ENCODE measurements at places on chromosomes 7 and 10. TPM values are rescaled to one million over a fixed set of nuclear protein-coding genes. Genes with fewer than 3 reads are reported as not detected.

SPDYE9 gene
- not detected for total RNA-seq

- no peak overlapping the region for H3K27ac ChIP-seq
- H3K27me3 ChIP-seq, result no peaks in the 10 kb centered on the region
- H3K4me3 ChIP-seq, result no peak overlapping the region
- H3K36me3 ChIP-seq, result no peaks in the 10 kb centered on the region
- H3K4me1 ChIP-seq, result peaks cover 71% of the 10 kb centered on the region
Observed at GRCh38 chr10:22685926-22686325, 28.5 kb downstream of the PIP4K2A start.

DNA sequence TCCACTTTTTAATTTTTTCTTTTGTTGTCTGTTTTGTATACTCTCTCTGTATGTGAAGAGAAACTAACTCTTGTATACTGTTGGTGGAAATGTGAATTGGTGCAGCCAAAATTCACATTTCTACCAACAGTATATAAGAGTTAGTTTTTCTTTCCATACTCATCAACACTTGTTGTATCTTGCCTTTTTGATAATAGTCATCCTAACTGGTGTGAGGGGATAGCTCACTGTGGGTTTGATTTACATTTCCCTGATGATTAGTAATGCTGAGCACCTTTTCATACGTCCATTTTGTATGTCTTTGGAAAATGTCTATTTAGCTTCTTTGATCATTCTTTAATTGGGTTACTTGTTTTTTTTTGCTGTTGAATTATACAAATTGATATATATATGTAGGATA, 375.5 kb upstream of the IGFBP3 start:
- H3K36me3 ChIP-seq, result no peaks in the 10 kb centered on the region
- H3K27ac ChIP-seq, result no peak overlapping the region
- H3K4me3 ChIP-seq, result no peak overlapping the region

DNA sequence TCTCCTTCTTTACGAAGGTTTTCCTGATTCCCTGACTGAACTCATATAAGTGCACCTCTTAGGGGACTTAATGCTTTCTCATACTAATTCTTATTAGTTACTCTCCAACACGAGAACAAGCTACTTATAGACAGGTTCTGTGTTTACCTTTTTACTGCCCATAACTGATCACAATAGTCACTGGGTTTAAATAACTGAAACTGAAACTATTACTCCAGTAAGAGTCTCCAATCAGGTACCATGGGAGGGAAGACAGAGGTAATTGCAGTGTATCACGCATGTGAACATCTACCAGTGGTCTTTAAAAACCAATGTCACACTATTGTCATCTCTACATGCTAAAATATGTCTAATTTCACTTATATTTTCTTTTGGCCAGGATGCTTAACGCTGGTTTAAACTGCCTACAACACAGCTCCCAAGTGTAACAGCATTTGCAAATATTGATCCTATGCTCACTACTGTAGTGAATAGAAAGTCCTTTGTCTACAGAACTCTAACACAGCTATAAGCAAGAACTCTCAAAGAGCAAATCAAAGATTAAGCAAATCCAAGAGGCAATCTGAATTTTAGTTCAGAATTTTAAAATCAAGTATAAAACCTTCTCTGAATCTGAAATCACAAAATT, 3.6 kb downstream of the GDI2 start:
- DNase-seq, result peak; percentile 29
- peak overlapping the region; percentile 100 for H3K4me3 ChIP-seq
- H3K4me1 ChIP-seq, result peaks cover 72% of the 10 kb centered on the region
- no peaks in the 10 kb centered on the region for H3K27me3 ChIP-seq

DNA sequence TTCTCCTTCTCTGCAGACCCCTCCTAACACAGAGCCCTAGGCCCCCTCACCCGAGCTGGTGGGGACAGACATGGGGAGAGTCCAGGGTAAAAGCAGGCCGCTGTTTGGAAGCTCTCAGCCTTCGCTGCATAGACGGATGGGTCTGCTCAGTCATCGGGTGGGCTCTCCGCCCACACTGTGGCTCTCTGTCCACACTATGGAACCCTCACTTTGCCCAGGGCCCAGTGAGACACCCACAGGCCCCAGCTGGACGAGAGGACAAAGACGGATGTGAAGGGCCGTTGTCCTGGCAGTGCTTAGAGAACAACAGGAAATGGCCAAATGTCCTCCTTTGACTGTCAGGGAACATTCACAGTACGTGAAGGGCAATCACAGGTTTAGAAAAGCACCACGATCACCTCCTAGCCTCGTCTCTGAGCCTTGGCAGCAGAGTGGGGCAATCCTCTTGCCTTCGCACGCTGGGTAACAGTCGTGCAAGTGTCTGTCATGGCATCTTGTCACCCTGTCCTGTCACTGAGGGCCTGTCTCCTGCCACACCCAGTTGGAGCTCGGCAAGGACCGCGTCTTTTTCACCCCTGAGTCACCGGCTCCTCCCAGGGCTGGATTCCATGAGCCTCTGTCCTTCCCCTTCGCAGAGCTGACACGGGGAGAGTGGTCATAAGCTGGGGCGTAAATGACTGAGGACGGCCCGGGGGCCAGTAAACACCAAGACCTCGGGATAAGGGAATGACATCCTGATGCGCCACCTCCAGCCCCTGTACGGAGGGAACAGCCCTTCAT, 80.6 kb downstream of the PRKAG2 start:
- no peak for DNase-seq
- peaks cover 18% of the 10 kb centered on the region for H3K27me3 ChIP-seq
- H3K27ac ChIP-seq, result no peak overlapping the region
- 0 out of 2 replicates have a peak, but pooled peaks cover under 1% of the 10 kb centered on the region for H3K4me1 ChIP-seq
- no peak overlapping the region for H3K4me3 ChIP-seq

- no peaks in the 10 kb centered on the region for H3K36me3 ChIP-seq
- H3K27me3 ChIP-seq, result peaks cover 33% of the 10 kb centered on the region
- peaks cover 61% of the 10 kb centered on the region for H3K4me1 ChIP-seq
- no peak overlapping the region for H3K27ac ChIP-seq
- peak; percentile 29 for DNase-seq
Observed at GRCh38 chr10:132387764-132388210, 9.2 kb upstream of the PWWP2B start.

DNA sequence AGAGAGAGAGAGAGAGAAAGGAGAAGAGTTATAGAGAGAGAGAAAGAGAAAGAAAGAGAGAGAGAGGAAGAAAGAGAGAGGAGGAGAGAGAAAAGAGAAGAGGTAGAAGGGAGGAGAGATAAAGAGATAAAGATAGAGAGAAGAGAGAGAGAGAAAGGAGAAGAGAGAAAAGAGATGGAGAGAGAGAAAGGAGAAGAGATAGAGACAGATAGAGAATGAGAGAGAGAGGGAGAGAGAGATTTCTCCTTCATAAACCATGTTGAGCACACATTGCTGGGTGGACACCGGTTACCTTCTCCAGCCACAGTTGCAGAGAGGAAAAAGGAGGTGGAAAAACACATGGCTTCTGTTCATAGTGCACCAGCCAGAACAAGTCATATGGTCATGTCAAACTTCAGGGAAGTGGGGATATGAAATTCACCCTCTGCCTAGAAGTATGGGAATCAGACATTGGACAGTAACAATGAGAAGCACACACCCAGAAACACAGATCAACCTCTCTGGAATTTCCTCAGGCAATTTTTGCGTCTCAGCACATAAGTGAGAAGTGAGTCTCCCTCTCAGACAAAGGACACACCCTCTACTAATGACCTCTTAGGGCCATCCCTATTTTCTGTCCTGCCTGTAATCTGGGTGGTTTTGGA, 172.5 kb upstream of the SVIL start:
- H3K4me3 ChIP-seq, result no peak overlapping the region
- peaks cover 13% of the 10 kb centered on the region for H3K4me1 ChIP-seq
- H3K27ac ChIP-seq, result no peak overlapping the region
- peaks cover 1% of the 10 kb centered on the region for H3K27me3 ChIP-seq

DNA sequence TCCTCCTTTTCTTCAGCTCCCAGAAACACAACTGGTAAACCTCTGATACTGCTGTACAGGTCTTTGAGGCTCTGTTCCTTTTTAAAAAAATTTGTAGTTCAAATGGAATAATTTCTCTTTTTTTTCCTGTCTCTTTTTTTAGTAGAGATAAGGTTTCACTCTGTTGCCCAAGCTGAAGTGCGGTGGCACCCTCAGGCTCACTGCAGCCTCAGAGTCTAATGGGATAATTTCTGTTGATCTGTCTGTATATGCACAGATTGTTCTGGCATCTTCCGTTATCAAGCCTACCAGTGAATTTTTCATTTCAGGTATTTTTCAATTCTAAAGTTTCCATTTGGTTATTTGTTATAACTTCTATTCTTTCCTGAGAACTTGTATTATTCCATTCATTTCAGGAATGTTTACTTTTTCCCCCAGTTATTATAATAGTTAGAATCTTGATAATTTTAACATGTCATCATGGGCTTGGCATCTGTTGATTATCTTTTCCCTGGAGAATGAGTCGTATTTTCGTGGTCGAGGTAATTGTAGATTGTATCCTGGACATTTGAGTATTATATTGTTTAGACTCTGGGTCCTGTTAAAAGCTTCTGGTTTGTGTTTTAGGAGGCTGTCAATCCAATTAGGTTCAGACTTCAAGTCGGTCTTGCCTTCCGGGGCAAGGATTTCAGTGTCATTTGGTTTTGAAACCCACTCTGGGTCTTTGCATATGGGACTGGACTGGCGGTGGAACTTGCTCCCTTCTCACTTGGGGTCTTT, 24.5 kb downstream of the CRCP start:
- peaks cover 40% of the 10 kb centered on the region for H3K4me1 ChIP-seq
- DNase-seq, result no peak
- H3K4me3 ChIP-seq, result no peak overlapping the region
- no peak overlapping the region for H3K27ac ChIP-seq

- H3K27me3 ChIP-seq, result no peaks in the 10 kb centered on the region
- no peak overlapping the region for H3K27ac ChIP-seq
- no peak overlapping the region for H3K4me3 ChIP-seq
- H3K36me3 ChIP-seq, result no peaks in the 10 kb centered on the region
- peaks cover 78% of the 10 kb centered on the region for H3K4me1 ChIP-seq
Observed at GRCh38 chr10:95506056-95506737, 55.0 kb downstream of the SORBS1 start.

DNA sequence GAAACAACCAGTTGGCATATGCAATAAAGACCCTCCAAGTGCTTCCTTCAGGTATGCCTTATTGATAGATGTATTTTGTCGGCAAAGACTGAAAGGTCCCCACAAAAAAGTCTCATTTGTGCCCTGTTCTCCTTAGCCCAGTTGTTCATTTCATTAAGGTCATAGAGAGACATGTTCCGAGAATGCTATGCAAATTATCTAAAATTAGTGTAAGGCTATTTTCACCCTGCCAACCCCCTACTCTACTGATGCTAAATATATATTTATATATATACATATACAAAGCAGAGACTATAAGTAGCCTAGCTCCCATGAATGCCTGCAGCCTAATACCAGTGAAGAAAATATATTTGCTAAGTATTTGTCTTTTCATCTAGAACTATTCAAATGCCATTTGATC, 96.7 kb upstream of the ADO start:
- no peaks in the 10 kb centered on the region for H3K27me3 ChIP-seq
- H3K36me3 ChIP-seq, result no peaks in the 10 kb centered on the region
- H3K27ac ChIP-seq, result no peak overlapping the region
- no peaks in the 10 kb centered on the region for H3K4me1 ChIP-seq
- no peak overlapping the region for H3K4me3 ChIP-seq

FAM13C gene
- total RNA-seq, result not detected

- no peak for DNase-seq
- no peak overlapping the region for H3K4me3 ChIP-seq
- no peaks in the 10 kb centered on the region for H3K4me1 ChIP-seq
- no peak overlapping the region for H3K27ac ChIP-seq
- H3K27me3 ChIP-seq, result peaks cover 64% of the 10 kb centered on the region
Observed at GRCh38 chr10:97071496-97071895, 114.3 kb downstream of the SLIT1 start.

GRCh38 chr7:24290004-24290641, 6.1 kb downstream of the NPY start:
- H3K36me3 ChIP-seq, result no peaks in the 10 kb centered on the region
- H3K4me3 ChIP-seq, result no peak overlapping the region
- H3K4me1 ChIP-seq, result no peaks in the 10 kb centered on the region
- DNase-seq, result peak; percentile 60

DRGX gene
- total RNA-seq, result not detected

GRCh38 chr7:23393636-23394035, 76.7 kb downstream of the IGF2BP3 start:
- H3K4me3 ChIP-seq, result no peak overlapping the region
- no peaks in the 10 kb centered on the region for H3K27me3 ChIP-seq
- peaks cover 6% of the 10 kb centered on the region for H3K36me3 ChIP-seq
- peaks cover 52% of the 10 kb centered on the region for H3K4me1 ChIP-seq

DNA sequence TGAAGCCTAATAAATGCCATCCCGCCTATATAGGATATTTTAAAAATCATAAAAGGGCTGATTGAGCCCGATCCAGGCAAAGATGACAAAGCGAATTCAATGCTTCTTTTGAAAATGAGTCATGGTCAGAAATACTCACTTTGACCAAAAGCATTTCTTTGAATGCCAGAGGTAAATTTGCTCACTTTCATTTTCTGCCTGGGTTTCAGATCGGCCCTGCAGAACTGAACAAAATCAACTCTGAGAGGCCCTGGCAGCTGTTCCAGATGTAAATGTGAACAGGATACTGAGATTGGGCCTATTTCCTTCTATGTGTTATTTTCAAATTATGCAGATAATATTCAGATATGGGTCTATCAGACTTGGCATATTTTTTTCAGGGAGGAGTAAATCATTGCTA, 114.8 kb upstream of the ARID5B start:
- no peak for DNase-seq
- no peak overlapping the region for H3K27ac ChIP-seq
- no peaks in the 10 kb centered on the region for H3K36me3 ChIP-seq
- no peak overlapping the region for H3K4me3 ChIP-seq

DNA sequence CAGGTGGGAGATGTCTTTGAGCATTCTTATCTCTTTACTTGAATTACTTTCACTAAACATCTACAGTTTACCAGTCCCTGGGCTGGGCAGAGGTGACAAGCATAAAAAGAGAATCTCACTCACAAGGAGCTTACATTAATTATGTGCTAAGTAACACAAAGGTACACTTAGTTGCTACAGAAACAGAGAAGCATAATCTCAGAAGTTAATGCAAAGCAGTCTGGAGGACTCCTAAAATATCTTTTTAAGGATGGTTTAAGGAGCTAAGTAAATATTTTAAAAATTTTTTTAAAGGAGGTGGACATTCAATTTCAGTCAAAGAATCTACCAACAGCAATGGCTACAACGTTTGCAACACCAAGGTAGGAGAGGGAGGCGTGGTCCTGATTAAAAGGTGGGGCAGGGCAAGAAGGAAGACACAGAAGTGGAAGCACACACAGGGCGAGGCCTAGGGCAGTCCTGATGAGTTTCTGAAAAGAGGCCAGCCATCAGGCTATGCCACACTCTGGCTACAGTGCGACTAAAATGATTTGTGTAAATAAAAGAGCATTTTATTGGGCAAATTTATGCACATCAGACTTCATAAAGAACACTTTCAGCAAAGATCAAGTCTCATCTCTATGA, 5.3 kb downstream of the LARP4B start:
- no peak overlapping the region for H3K27ac ChIP-seq
- H3K36me3 ChIP-seq, result peaks cover 27% of the 10 kb centered on the region
- H3K27me3 ChIP-seq, result peaks cover 3% of the 10 kb centered on the region
- H3K4me1 ChIP-seq, result peaks cover 51% of the 10 kb centered on the region
- no peak for DNase-seq

HNRNPF gene
- 449 TPM for total RNA-seq

GRCh38 chr7:133602291-133602690, 349.4 kb downstream of the EXOC4 start:
- H3K27me3 ChIP-seq, result no peaks in the 10 kb centered on the region
- no peak overlapping the region for H3K27ac ChIP-seq
- no peaks in the 10 kb centered on the region for H3K36me3 ChIP-seq
- no peak for DNase-seq
- no peaks in the 10 kb centered on the region for H3K4me1 ChIP-seq

- no peak overlapping the region for H3K27ac ChIP-seq
- H3K36me3 ChIP-seq, result no peaks in the 10 kb centered on the region
- no peak overlapping the region for H3K4me3 ChIP-seq
- H3K4me1 ChIP-seq, result no peaks in the 10 kb centered on the region
- H3K27me3 ChIP-seq, result peaks cover 2% of the 10 kb centered on the region
Observed at GRCh38 chr7:131692131-131692960, 135.9 kb upstream of the PODXL start.

All from HepG2 (cell line).